ENCODE measurements at places on chromosomes 6 and 20.

DNA sequence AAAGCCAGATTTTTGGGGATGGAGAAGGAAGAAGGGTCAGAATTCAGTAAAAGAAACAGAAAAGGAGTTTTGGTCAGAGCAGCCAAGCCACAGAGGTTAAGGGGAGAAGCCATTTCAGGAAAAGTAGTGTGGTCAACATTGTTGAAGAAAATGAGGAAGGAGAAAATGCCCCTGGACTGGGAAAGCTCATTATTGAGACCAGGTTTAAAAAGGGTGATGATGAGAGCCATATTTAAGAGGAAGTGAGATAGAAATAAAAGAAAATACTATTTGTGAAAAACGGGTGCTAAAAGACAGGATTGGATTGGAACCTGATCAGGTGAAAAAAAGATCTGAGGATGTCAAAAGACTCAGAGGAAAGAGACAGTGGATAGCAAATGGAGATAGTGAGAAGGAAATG is 75.8 kb downstream of the CEP162 start:
- DNase-seq, result no peak

DNA sequence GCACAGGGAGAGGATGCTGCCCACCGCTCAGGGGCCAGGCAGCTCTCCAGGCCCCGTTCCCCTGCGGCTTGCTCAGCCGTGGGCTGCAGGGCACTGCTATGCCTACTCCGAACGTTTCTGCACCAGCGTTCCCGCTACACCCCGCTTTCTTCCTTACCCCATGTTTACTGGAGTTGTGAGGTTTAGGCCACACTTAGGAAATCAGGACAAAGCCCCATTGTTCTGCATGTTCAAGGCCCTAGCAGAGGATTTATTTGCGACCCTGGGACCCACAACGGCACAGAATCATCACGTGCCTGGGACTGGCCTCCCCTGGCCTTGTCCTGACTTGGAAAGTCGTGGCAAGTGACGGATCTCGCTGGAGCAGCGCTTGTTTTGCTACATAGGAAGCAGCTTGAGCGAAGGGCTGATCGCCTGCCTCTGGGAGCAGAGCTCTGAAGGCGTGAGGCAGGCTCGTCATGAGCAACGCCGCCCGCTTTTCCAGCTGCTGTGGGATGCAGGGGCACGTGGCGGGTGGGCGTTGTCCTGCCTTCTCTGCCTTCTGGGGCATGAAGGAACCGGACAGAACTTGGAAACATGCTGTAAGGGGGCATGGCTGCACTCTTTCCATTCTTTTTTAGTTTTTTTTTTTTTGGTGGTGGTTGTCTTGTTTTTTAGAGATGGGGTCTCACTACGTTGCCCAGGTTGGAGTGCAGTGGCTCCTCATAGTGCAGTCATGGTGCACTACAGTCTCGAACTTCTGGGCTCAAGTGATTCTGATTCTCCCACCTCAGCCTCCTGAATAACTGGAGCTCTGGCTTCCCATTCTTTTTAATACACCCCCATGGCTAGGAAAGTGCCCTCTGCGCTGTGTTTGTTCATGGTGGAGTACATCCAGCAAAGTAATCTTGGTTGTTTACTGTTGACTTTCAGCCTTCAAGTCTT is 14.6 kb upstream of the TMEM181 start:
- no peak for DNase-seq

GRCh38 chr20:41483553-41483930 is 116.9 kb upstream of the EMILIN3 start:
- DNase-seq, result no peak

GRCh38 chr20:50399917-50400704 is 110.1 kb upstream of the PTPN1 start:
- DNase-seq, result no peak

DNA sequence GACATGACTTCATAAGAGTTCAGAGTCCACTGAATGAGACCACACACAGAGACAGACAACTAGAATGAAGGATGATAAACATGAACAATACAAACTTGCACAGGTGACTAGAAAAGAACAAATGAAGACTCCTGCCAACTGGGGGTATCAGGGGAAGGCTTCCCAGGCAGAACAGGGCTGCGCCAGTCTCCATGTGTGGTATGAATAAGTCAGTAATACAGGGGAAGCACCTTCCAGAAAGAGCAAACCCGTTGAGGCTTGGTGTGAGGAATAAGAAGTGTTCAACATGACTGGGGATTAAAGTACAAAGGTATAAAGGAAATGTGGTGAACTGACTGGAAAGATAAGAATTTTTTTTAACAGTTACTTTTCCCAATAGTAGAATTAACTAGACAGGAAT is 3.7 kb upstream of the SLC17A2 start:
- no peak for DNase-seq

DNA sequence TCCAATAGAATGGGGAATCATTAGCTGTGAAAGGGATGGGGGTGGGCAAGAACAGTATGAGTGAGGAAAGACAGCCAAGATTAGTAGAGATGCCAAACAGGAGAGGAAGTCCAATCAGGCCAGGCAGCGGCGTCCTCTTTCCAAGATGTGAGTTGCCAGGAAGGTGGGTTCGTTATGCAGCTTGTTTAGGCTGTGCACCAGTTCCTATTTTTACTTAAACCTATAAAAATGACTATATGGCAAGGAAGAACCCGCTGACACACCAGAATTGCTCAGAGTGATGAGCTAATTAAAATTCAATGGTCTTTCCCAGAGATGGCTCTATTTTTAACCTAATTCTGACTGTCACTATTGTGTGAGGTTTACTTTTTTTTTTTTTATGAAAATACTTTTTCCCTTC is 88.2 kb downstream of the SLC22A23 start:
- no peak for DNase-seq

DNA sequence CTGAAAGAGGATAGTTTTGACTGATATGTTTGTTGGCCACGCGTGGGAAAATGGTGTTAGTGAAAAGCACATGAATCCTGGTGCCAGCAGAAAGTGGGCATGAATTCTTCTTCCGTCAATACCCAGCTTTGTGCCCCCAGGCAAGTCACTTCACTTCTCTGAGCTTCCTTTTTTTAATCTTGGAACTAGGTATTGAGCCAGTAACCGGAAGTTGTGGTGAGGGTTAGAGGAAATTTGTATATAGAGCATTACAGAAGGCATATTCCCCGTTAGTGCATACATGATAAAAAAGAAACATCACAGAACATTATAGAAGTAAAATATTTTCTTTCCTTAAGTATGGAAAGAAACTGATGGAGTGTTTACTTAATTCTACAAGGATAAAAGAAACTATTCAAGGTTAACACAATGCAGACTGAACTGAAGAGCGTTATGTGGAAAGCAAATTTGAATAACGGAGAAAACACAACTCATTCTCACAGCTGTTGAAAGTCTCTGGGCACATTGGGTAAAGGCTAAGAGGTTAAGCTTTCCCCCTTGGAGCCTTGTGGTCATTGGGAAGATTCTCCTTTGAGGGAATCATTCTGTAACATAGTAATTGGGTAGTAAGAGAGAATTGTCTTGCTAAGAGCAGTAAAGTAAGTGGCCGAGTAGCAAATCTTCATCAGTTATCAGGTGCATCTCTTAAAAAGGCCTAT is 223.1 kb downstream of the BCAS1 start:
- no peak for DNase-seq

GRCh38 chr20:56222201-56222600 is 26.3 kb upstream of the MC3R start:
- no peak for DNase-seq

DNA sequence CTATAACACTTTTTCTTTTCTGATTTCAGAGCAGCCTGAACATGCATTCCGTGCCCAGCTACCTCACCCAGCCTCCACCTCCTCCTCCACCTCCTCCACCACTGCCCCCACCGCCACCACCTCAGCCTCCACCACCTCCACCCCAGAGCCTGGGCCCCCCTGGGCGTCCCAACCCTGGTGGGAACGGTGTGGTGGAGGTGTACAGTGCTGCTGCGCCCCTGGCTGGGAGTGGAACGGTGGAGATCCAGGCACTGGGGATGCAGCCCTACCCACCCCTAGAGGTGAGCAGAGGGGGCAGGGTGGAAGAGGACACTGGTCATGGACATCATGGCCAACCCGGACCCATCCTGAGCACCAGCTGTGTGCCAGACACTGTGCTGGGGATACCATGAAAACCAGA is 21.3 kb downstream of the ZNF341 start:
- DNase-seq, result no peak

DNA sequence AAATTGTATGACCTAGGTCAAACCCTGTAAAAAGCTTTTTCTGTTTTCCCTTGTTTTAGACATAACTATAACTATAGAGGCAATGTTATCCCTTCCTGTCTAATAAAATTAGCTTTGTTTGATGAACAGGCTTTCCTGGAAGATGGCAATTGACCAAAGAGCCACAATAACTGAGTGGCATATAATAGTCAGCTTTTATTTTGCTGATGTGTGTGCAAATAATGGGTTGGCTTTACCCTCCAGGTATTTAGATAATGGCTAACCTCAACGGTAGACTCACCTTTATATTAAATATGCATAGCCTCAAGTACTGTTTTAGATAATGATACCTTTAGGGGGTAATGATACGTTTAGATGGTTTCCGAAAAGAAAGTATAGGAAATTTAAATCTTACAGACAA is 15.0 kb downstream of the TBXT start:
- no peak for DNase-seq

DNA sequence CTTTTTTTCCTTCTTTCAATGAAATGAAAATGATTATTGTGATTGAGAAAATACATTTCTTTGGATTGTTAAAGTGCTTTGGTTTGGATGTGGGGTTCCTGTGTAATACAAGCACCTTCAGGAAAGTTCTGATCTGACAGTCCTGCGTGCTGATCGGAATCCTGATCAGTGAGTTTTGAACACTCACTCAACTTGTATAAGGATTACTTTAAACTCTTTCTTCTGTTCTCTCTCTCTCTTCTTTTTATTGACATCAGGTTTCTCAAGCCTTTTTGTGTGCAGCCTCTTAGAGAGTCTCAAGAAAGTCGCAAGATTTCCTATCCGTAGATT is 710 bp downstream of the TINAG start:
- no peak for DNase-seq

- no peak for DNase-seq
Measured at GRCh38 chr6:90136176-90136575, 160.5 kb downstream of the BACH2 start.

DNA sequence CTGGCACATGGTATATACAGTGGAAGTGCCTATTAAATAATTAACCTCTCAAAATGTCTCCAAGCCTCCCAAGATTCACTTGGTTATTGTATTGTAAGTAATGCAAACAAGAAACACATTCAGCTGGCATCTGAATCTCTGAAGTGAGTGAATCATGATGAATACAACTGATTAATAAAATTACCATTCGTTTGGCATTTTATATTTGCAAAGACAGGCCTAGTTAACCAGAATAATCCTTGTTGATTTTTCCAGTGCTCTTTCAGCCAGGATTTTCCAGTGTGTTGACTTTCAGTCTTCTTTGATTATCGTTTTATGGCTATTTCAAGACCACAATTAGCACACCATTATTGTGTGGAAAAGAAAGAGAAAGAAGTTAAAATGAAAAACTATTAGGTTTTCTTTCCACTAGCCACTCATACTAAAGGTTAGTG is 20.3 kb downstream of the SLC22A2 start:
- no peak for DNase-seq

GRCh38 chr6:10146715-10147451 is 268.0 kb downstream of the TFAP2A start:
- no peak for DNase-seq

DNA sequence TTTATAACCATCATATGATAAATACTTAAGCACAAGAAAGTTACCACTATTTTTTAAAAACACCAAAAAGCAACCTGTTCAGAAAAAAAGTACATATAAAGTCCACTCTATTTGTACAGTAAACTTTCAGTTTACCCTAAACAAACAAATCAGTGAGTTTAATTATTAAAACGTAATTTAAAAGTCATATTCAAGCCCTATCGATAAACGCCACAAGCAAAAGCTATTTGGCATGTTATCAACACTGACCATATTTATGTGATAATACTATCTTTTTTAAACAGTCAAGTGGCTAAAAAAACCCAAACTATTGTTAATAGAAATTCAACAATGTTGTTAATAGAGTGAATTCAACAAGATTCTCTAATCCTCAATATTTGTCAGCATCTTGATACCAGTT is 1.9 kb downstream of the KATNA1 start:
- no peak for DNase-seq

DNA sequence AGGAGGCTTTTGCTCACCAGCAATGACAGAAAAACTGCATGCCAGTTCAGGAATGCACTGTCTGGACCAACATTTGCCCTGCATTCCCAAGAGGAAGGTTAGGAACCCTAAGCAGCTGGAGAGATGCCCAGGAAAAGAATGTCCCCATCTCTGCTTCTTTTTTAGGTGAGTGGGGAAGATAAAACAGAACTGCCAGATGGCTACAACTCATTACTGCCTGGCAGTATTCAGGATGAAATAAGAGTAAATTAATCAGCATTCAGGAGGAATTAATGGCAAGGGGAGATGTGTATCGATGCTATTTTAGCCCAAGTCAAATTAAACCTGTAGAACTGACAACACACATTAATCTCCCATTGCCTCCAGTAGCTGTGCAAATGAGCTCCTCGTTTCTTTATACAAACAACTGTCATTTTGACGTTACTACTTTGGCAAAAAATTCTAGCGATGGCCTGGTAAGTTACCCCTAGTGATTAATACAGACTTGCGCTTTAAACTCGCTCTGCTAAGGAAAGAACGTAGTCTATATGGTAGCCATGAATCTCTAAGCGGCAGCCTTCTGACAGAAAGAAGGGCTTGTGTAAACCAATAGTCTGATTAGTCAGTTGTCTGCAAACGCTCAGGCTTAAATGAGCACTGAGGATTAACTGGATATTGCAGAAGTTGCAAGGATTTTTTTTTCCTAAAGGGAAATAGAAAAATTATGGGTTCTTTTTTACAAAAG is 16.7 kb upstream of the SMLR1 start:
- no peak for DNase-seq

DNA sequence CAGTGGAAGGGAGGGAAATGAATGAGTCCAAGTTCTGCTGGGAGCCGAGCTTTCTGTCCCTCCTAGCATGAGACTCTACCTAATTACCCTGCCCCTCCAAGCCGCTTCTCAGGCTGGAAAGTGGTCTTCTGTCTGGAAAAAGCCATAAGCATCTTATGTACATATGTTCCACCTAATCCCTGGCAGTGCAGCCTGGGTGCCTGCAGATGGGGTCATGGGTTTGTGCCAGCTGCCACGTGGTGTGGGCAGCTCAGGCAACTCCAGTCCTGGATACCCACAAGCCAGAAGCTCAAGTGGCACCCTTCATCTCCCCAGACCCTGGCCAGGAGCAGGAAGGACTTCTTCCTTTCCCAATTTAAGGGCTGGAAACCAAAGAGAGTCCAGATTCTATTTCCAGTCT is 253.1 kb downstream of the LY86 start:
- no peak for DNase-seq

- DNase-seq, result peak; percentile 59
Measured at GRCh38 chr6:11917951-11918738, 94.0 kb upstream of the HIVEP1 start.
